ENCODE measurements at places on chromosomes 13 and 19. TPM values are rescaled to one million over a fixed set of nuclear protein-coding genes. Genes with fewer than 3 reads are reported as not detected.

Gene KLK12
- not detected for total RNA-seq

Gene NXNL1
- total RNA-seq: not detected

Gene SYDE1
- total RNA-seq: 0.15 TPM

- peak; percentile 26 for DNase-seq
These were observed 22.3 kb upstream of the LILRA2 start for GRCh38 chr19:54551293-54551692.

DNA sequence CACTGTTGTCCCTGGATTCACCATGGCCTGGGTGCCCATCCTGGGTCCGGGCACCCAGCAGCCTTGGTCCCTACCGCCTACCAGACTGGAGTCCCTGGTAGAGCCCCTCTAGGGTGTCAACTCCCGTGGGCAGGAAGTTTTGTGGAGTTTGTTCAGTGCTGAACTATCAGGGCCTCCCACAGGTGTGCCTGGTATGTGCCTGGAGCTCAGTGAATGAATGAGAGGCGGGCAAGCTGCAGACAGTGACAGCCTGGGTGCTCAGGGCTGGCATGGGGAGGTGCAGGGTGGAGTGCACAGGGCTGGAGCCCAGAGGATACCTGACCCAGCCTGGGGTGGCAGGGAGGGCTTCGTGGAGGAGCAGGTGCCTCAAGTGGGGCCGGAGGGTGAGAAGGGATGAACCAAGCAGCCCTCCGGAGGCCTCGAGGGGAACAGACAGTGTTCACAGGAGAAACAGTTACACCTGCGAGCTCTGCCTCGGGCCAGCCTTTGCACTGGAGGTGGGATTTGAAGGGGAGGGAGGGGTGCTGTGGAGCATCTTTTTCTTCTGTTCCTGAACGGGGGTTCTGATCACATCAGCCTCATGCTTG, 29.6 kb downstream of the PAK4 start:
- DNase-seq: no peak

DNA sequence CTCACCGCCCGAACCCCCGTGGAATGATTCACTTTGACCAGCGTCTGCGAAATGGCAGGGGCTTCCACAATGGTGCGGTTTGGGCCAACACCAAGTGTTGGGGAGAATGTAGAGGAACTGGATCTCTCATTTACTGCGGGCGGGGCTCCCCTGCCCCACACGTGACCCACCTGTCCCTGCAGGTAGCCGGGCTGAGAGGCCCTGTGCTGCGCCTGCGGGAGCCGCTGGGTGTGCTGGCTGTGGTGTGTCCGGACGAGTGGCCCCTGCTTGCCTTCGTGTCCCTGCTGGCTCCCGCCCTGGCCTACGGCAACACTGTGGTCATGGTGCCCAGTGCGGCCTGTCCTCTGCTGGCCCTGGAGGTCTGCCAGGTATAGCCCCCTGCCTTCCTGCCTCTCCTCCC, 5.8 kb upstream of the FLT3LG start:
- no peak for DNase-seq

- DNase-seq: peak; percentile 43
These were observed 277.9 kb downstream of the ZNF536 start for GRCh38 chr19:30649934-30650614.

GRCh38 chr19:5143471-5144411, 174.8 kb downstream of the KDM4B start:
- DNase-seq: no peak

GRCh38 chr13:106424805-106425204, 110.7 kb downstream of the EFNB2 start:
- no peak for DNase-seq

DNA sequence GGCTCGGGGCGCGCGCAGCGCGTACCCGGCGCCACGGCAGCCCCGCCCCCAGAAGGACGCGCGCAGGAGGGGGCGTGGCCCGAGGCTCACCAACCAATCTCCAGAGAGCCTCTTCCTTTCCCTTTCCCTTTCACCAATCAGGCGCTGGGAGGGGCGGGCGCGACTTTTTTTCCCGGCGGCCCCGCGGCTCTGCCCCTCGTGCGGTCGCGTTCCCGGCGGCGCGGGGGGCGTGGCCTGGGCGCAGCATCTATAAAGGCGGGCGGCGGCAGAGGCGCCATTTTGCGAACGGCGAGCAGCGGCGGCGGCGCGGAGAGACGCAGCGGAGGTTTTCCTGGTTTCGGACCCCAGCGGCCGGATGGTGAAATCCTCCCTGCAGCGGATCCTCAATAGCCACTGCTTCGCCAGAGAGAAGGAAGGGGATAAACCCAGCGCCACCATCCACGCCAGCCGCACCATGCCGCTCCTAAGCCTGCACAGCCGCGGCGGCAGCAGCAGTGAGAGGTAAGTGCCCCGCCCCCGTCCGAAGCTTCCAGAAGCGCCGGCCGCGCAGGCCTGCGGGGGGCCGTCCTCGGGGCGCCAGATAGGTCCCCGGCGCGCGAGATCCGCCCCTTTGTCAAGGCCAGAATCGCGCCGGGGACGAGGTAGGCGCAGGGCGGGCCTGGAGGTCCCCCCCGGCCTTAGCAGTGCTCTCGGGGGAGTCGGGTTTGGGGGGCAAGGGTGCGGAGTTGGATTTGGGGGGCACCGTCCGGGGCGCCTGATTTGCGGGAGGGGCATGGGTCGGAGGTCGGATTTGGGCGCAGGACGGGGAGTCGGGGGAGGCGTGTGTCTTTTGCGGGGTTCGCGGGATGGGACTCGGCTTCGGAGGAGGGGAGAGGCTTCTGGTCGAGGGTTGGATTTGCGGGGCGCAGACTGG, 12.5 kb downstream of the PEAK3 start:
- peak; percentile 98 for DNase-seq

GRCh38 chr19:40633207-40633606, 32.0 kb downstream of the LTBP4 start:
- DNase-seq: no peak

GRCh38 chr13:27353166-27353583, 71.2 kb upstream of the GTF3A start:
- DNase-seq: peak; percentile 21

- no peak for DNase-seq
These were observed 8.7 kb downstream of the HIPK4 start for GRCh38 chr19:40381321-40381720.

DNA sequence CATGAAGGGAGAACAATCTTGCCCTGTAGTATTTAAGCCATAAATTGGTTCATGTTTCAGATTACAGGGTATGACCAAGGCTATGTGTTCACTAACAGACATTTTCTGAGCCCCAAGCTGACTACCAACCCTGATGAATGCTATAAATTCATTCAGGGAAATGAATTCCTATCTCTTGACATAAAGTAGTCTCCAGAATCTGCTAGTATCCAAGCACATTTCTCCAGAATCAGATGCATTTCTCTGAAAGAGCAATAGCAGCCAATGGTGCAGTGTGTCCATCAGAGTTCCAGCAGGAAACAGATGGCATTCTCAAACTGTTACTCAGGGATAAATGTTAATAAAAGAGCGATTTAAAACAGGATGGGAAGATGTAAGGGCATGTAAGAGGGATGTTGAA, 226.4 kb downstream of the COG6 start:
- no peak for DNase-seq
